ENCODE measurements at places on chromosomes 7 and 10. TPM values are rescaled to one million over a fixed set of nuclear protein-coding genes. Genes with fewer than 3 reads are reported as not detected.

GRCh38 chr7:28487487-28487886 is 75.2 kb downstream of the CREB5 start:
- H3K36me3 ChIP-seq = no peaks in the 10 kb centered on the region
- H3K4me3 ChIP-seq = no peak overlapping the region
- H3K4me1 ChIP-seq = no peaks in the 10 kb centered on the region
- no peak overlapping the region for H3K27ac ChIP-seq
- peaks cover 15% of the 10 kb centered on the region for H3K27me3 ChIP-seq

The SGCE gene
- not detected for total RNA-seq

The MOGAT3 gene
- not detected for total RNA-seq

- peaks cover 5% of the 10 kb centered on the region for H3K27me3 ChIP-seq
- no peak overlapping the region for H3K4me3 ChIP-seq
- peaks cover 6% of the 10 kb centered on the region for H3K4me1 ChIP-seq
- peaks cover 3% of the 10 kb centered on the region for H3K36me3 ChIP-seq
- DNase-seq = no peak
- H3K27ac ChIP-seq = no peak overlapping the region
Observed at GRCh38 chr10:43735907-43736306, 87.2 kb upstream of the ZNF32 start.

DNA sequence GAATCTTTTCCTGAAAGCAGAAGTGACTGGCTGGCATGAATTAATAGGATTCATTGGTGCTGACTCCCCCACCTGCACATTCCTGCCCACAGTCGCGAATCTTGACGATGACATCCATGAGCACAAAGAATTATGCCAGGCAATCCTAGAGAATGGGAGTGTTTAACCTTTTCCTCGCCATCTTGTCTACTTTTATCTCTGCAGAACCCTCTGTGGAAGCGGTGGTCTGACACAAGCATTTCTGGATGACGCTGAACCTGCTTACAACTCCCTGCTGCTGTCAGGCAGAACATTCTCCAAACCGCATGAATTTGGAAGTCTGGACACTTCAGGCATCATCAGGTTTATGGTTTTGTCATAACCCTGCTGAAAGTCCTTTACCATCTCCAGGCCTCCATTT is 36.5 kb downstream of the KLF6 start:
- H3K4me3 ChIP-seq = no peak overlapping the region
- H3K36me3 ChIP-seq = no peaks in the 10 kb centered on the region
- H3K4me1 ChIP-seq = peaks cover 5% of the 10 kb centered on the region
- no peak overlapping the region for H3K27ac ChIP-seq

The IKZF1 gene
- 225 TPM for total RNA-seq

GRCh38 chr7:101950450-101951119 is 133.2 kb downstream of the CUX1 start:
- DNase-seq = no peak
- H3K27ac ChIP-seq = no peak overlapping the region
- H3K36me3 ChIP-seq = peaks cover 9% of the 10 kb centered on the region
- no peaks in the 10 kb centered on the region for H3K27me3 ChIP-seq

- peaks cover 26% of the 10 kb centered on the region for H3K4me1 ChIP-seq
- peaks cover 17% of the 10 kb centered on the region for H3K27me3 ChIP-seq
- H3K27ac ChIP-seq = no peak overlapping the region
- DNase-seq = no peak
- peak overlapping the region; percentile 55 for H3K4me3 ChIP-seq
- no peaks in the 10 kb centered on the region for H3K36me3 ChIP-seq
Observed at GRCh38 chr7:102284891-102285539, 1.7 kb upstream of the SH2B2 start.

- DNase-seq = no peak
- H3K27me3 ChIP-seq = no peaks in the 10 kb centered on the region
- peaks cover 2% of the 10 kb centered on the region for H3K36me3 ChIP-seq
- peaks cover 42% of the 10 kb centered on the region for H3K4me1 ChIP-seq
- H3K27ac ChIP-seq = no peak overlapping the region
- no peak overlapping the region for H3K4me3 ChIP-seq
Observed at GRCh38 chr10:43820663-43821062, 172.0 kb upstream of the ZNF32 start.

The DENND2A gene
- total RNA-seq = not detected

The CBX3 gene
- 370 TPM for total RNA-seq

The EFCAB10 gene
- not detected for total RNA-seq

The MSMB gene
- total RNA-seq = not detected

- no peak overlapping the region for H3K27ac ChIP-seq
- no peaks in the 10 kb centered on the region for H3K4me1 ChIP-seq
- H3K4me3 ChIP-seq = no peak overlapping the region
- no peaks in the 10 kb centered on the region for H3K27me3 ChIP-seq
Observed at GRCh38 chr10:43905512-43906236, 257.0 kb upstream of the ZNF32 start.

DNA sequence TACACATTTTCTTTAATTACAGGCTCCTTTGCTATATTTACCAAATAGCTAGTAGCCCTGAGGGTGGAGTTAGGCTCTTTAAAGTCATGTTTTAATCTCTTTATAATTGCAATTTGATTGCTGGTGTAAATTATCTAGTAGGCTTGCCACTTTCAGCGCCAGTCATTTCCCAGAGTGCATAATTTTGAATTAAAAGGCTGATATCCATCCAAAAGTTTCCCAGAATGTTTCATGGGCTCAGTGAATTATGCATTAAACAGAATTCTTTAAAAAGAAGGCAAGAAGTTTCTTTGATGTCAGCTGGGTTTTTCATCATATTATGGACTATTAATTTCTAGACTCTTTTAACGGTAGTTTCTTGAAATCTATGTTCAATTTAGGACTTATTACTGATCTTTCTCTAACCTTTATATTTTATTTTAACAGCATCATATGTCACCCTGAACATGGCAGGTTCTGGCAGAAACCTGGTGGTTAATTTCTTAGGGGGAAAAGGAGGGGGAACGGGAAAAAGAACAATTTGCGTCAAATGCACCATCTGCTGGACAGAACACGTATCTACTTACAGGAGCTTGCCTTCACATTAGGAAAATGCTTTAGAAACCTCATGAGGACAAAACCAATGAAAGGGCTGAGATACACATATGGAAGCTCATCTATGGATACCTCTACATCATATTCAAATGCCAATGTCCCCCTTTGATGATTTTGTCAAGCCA is 171.1 kb downstream of the GRM3 start:
- H3K36me3 ChIP-seq = no peaks in the 10 kb centered on the region
- no peaks in the 10 kb centered on the region for H3K4me1 ChIP-seq
- no peak overlapping the region for H3K27ac ChIP-seq
- no peak overlapping the region for H3K4me3 ChIP-seq
- peaks cover 5% of the 10 kb centered on the region for H3K27me3 ChIP-seq

DNA sequence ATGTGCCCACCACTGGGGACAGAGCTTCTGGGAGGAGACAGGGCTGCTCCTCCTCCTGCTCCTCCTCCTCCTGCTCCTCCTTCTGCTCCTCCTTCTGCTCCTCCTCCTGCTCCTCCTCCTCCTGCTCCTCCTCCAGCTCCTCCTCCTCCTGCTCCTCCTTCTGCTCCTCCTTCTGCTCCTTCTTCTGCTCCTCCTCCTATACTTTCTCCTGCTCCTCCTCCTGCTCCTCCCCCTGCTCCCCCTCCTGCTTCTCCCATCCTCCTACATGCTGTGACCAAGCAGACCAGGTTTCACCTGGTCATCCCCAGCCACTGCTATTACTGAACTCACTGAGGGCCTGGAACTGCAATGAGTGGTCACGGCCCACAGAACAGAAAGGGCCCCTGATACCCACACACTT is 154.0 kb upstream of the PPP2R2D start:
- peaks cover 22% of the 10 kb centered on the region for H3K27me3 ChIP-seq
- no peak overlapping the region for H3K4me3 ChIP-seq

DNA sequence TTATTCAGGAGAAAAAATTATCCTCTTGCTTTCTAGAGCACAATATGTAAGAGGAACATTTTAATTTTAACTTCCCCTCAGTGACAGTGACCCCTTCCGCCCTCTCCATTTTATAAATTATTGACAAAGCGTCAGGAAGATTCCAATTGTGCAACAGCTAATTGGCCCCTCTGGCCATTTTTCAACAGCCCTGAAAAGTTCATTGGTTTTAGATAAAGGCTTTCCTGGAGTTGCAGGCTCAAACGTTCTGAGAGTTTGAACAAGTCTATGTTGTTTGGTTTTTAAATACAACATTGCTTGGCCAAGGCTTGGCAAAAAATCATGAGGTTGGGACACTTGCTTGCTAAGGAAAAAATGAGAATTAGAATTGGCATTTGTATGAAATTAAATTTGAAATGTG is 422.2 kb upstream of the ANKRD30A start:
- no peak for DNase-seq
- no peaks in the 10 kb centered on the region for H3K4me1 ChIP-seq
- H3K27me3 ChIP-seq = no peaks in the 10 kb centered on the region
- no peak overlapping the region for H3K4me3 ChIP-seq
- no peaks in the 10 kb centered on the region for H3K36me3 ChIP-seq

The FAM13C gene
- total RNA-seq = 0.21 TPM

DNA sequence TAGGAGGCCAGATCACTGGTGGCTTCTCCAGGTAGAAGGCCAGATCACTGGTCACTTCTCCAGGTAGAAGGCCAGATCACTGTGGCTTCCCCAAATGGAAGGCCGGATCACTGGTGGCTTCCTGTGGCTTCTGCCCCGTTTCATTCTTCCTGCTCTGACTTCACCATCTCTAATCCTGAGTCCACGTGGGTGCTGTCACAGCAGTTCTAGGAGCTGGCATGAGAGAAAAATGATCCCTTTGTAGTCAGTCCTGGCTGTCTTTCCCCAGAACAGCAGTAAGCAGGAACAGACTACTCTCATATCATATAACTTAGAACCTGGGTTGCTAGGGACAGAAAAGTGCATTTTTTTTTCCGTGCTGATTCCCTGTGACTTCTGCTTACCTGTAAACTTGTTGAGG is 90.9 kb downstream of the ACTR3B start:
- H3K36me3 ChIP-seq = peaks cover 6% of the 10 kb centered on the region
- no peak for DNase-seq
- no peak overlapping the region for H3K27ac ChIP-seq
- no peak overlapping the region for H3K4me3 ChIP-seq
- no peaks in the 10 kb centered on the region for H3K27me3 ChIP-seq

- no peaks in the 10 kb centered on the region for H3K4me1 ChIP-seq
- no peaks in the 10 kb centered on the region for H3K36me3 ChIP-seq
- no peak within 1 kb of the TSS for H3K27ac ChIP-seq
- H3K27me3 ChIP-seq = peaks cover 57% of the 10 kb centered on the region
Observed at GRCh38 chr7:94907026-94907810, at the start of gene PPP1R9A. PPP1R9A (plus strand) TSS chr7:94907594; CDS start chr7:94910114, 2,520 bp downstream.

The PSD gene
- total RNA-seq = 7.6 TPM

The IFIT1B gene
- total RNA-seq = not detected

The VPS37D gene
- total RNA-seq = 0.45 TPM

The SKAP2 gene
- 10.2 TPM for total RNA-seq

The CHRM2 gene
- not detected for total RNA-seq

- peaks cover 5% of the 10 kb centered on the region for H3K36me3 ChIP-seq
- H3K4me1 ChIP-seq = peaks cover 19% of the 10 kb centered on the region
- H3K27ac ChIP-seq = no peak overlapping the region
- no peak overlapping the region for H3K4me3 ChIP-seq
- H3K27me3 ChIP-seq = no peaks in the 10 kb centered on the region
Observed at GRCh38 chr10:73623056-73623455, 18.2 kb downstream of the MYOZ1 start.

- H3K36me3 ChIP-seq = no peaks in the 10 kb centered on the region
- H3K27me3 ChIP-seq = no peaks in the 10 kb centered on the region
- DNase-seq = no peak
- H3K4me3 ChIP-seq = no peak overlapping the region
- H3K27ac ChIP-seq = no peak overlapping the region
Observed at GRCh38 chr7:121739465-121739864, 133.5 kb upstream of the PTPRZ1 start.

DNA sequence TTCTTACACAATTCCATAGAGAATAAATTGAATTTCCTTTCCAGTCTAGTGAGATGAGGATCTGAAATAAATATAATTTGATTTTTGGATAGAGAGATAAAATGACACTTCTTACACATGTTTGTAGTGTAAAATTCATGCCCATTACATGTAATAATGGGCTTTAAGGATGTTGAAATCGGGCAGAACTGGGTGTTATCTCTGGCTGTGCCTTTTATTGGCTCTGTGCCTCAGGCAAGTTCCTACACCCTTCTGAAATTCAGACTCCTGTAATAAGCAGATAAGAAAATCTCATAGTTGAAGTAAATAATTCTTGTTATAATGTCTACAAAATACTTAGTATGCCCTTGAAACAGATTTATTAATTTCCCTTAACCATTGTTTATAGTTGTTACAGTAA is 125.6 kb downstream of the SEMA3A start:
- H3K27me3 ChIP-seq = no peaks in the 10 kb centered on the region
- no peaks in the 10 kb centered on the region for H3K36me3 ChIP-seq
- H3K4me3 ChIP-seq = no peak overlapping the region
- no peak for DNase-seq
- peaks cover 6% of the 10 kb centered on the region for H3K4me1 ChIP-seq

- peaks cover 35% of the 10 kb centered on the region for H3K36me3 ChIP-seq
- DNase-seq = no peak
- H3K27ac ChIP-seq = peak overlapping the region; percentile 84
- H3K4me1 ChIP-seq = peaks cover 44% of the 10 kb centered on the region
- H3K27me3 ChIP-seq = peaks cover 4% of the 10 kb centered on the region
Observed at GRCh38 chr10:30437031-30437841, 3.3 kb downstream of the MAP3K8 start.

GRCh38 chr10:85594239-85594638 is 772.4 kb downstream of the GRID1 start:
- no peak for DNase-seq
- H3K4me3 ChIP-seq = no peak overlapping the region
- no peaks in the 10 kb centered on the region for H3K27me3 ChIP-seq
- no peak overlapping the region for H3K27ac ChIP-seq
- no peaks in the 10 kb centered on the region for H3K36me3 ChIP-seq
- H3K4me1 ChIP-seq = peaks cover 13% of the 10 kb centered on the region

The SVOPL gene
- 0.70 TPM for total RNA-seq

DNA sequence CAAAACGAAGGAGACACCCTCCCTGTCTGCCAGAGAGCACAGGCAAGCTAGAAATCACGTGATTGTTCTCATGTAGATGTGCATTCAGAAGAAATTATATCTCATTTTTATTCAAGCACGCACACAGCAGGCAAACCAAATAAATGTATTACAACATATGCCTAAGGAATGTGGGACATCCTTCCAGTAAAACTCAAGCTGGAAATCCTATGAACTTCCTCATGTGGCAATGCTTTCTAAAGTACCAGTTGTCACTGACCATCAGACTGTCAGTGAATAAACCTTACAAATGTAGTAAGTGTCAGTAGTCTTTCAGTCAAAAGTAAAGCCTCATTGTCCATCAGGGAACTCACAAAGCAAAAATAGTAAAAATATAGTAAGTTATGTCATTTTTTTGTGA is 350.1 kb upstream of the POM121L12 start:
- no peak overlapping the region for H3K27ac ChIP-seq
- no peak for DNase-seq
- H3K4me1 ChIP-seq = no peaks in the 10 kb centered on the region
- H3K27me3 ChIP-seq = no peaks in the 10 kb centered on the region

The GSTO2 gene
- 1.5 TPM for total RNA-seq

Measured in activated naive CD8-positive, alpha-beta T cell treated with anti-CD3 and anti-CD28 coated beads for 36 hours (primary cell).